GM12878 (cell line): ENCODE measurements at places on chromosomes 7 and 10. TPM values are rescaled to one million over a fixed set of nuclear protein-coding genes. Genes with fewer than 3 reads are reported as not detected.

ARMH3 gene
- total RNA-seq = 23.3 and 23.5 TPM in 2 replicates

AGK gene
- 40.4 and 42.1 TPM in 2 replicates for total RNA-seq

ZSCAN21 gene
- 5.8 and 8.0 TPM in 2 replicates for total RNA-seq

LRRTM3 gene
- not detected in 2 replicates for total RNA-seq

PRTFDC1 gene
- total RNA-seq = 6.7 and 7.4 TPM in 2 replicates

ERVW-1 gene
- total RNA-seq = not detected in 2 replicates

CYP2E1 gene
- 0.96 and 1.9 TPM in 2 replicates for total RNA-seq

PON1 gene
- total RNA-seq = 0.26 and 0.40 TPM in 2 replicates

KCNH2 gene
- 0.18 and 0.19 TPM in 2 replicates for total RNA-seq

CFAP70 gene
- total RNA-seq = 0.51 and 0.58 TPM in 2 replicates

STAMBPL1 gene
- total RNA-seq = 24.8 and 26.3 TPM in 2 replicates

CHN2 gene
- total RNA-seq = 0.27 and 0.33 TPM in 2 replicates

GPR26 gene
- 0.03 TPM in 1 of 2 replicates, not detected in the other for total RNA-seq

ENTPD1 gene
- total RNA-seq = 191 and 192 TPM in 2 replicates

ANKRD2 gene
- total RNA-seq = not detected in 2 replicates

CALHM2 gene
- 15.2 and 15.3 TPM in 2 replicates for total RNA-seq

C10orf105 gene
- total RNA-seq = 0.03 and 0.05 TPM in 2 replicates

DNAJC30 gene
- 13.4 and 13.5 TPM in 2 replicates for total RNA-seq

PNLIPRP1 gene
- 0.74 and 1.5 TPM in 2 replicates for total RNA-seq

MSMB gene
- total RNA-seq = not detected in 2 replicates
